ENCODE measurements at places on chromosomes 4 and X.
A peak's percentile ranks its signal among the peaks of the same experiment; 100 is the strongest.

- no peak for DNase-seq
These were observed 56.2 kb downstream of the WFS1 start for GRCh38 chr4:6325788-6326290.

DNA sequence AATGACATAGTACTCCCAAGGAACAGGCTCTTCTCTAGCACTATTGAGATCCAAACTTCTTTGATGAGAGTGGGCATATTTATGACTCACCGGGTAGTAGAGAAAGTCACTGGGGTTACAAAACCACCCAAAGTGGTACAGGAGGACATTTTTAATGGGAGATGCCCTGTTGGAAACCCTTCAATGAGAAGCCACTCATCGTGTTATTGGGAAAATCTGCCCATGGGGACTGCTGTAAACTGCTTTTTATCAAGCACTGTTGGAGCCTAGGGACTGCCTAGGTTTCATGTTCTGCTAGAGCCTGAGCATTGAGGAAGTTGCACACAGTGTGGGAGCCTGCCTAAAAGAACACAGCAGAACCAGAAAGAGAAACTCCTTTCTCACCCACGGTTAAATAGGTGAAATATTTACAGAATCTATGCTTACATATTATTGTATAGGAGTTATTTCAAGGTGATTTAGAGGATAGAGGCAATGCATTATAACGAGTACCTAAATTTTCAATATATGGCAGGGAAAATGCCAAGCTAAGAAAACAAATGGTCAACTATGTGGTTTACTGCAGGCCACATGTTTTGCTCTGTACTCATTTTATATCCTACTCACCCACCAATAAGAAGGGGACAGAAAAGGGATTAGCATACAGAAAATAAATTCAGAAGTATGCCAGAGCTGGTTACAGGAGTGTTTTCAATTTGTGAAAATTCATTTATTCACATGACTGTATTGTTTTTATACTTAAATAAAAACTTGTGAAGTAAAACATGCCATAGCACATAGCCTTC, 559.1 kb downstream of the FSTL5 start:
- DNase-seq, result no peak

- DNase-seq, result no peak
These were observed 289.2 kb downstream of the NR3C2 start for GRCh38 chr4:148152868-148153625.

- no peak for DNase-seq
These were observed 8.3 kb downstream of the NDP start for GRCh38 chrX:43964936-43965335.

DNA sequence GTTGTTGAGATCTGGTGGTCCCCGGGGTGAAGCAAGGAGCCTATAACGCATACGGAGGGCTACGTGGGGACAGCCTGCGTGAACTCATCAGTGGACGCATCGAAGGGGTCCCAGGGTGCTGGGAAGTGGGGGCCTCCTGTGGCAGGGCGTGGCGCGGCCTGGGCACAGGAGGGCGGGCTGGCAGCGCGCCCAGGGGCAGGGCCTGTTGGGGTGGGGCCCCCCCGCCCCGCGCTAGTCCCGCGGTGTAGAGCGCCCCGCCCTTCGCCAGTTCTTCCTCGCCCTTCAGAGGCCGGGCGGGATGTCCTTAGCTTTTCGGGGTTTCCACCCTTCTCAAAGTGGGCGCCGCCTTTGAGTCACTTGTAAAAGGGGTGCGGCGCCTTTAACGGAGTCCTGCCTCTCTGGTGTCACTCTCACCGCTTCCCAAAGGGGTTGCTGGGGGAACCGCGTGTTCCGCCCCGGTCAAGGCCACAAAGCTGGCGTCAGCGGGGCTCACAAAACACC, 632 bp downstream of the PLP2 start:
- peak; percentile 46 for DNase-seq

DNA sequence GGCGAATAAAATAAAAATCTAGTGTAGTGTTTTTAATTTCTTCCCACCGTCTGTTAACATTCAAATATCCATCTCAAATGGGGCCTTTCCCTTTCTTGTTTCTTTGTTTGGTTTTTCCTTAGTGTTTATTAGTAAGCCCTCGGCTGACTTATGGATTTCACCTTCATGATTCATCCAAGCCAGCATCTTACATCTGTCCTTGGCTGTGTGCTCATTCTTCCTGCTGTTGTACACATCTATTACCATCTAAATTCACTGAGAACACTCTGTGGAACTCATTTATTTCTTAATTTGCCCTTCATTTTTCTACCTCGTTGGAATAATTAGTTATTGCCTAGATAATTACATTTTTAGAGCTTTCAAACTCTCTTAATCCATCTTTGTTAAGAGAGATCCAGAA, 84.9 kb downstream of the SPCS3 start:
- no peak for DNase-seq

DNA sequence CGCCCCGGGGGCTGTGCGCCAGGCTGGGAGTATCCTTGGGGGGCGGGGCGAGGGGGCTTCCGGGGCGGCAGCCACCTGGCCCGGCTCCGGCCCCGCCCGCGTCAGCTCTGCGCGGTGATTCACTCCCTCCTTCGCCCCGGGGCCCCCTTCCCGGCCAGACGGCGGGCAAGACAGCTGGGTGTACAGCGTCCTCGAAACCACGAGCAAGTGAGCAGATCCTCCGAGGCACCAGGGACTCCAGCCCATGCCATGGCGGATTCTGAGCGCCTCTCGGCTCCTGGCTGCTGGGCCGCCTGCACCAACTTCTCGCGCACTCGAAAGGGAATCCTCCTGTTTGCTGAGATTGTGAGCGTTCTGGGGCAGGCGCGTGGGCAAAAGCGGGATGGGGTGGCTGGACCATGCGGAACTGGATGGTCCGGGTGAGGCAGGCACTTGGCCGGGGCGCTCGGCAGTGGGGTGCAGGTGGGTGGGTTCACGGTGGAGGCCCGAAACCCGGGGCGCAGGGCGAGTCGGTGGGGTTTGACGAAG, at the start of gene PLP2:
Gene PLP2, plus strand, starts transcription at position 147 of the 528 bp plus-strand sequence. Its CDS starts 103 bp downstream, at position 250.
- peak; percentile 43 for DNase-seq

DNA sequence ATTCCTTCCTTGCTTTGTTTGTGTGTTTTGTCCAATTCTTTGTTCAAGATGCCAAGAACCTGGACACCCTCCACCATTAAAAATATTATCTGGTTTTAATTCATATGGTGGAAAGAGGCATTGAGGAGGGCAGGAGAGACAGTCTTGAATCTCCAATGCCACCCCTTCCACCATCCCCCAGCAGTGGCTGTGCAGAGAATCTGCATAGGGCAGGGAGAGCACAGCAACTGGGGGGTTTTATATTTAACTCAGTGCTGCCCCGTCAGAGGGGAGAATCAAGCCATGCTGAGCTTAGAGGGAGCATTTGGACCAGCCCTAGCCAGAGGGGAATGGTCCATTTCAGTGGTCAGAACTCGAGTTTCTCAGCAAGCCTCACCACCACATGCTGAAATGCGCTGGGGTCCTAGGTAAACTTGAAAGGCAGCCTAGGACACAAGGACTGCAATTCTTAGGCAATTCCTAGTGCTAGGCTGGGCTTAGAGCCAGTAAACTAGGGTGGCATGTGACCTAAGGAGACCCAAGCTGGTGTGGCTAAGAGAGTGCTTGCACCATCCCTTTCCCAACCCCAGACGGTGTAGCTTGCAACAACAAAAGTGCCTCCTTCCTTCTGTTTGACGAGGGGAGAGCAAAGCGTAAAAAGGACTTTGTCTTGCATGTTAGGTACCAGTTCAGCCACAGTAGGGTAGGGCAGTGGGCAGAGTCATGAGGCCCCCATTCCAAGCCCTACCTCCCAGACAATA, 34.2 kb downstream of the CCDC158 start:
- no peak for DNase-seq

- DNase-seq, result peak; percentile 32
These were observed 114.0 kb upstream of the ENPEP start for GRCh38 chr4:110361921-110362320.

DNA sequence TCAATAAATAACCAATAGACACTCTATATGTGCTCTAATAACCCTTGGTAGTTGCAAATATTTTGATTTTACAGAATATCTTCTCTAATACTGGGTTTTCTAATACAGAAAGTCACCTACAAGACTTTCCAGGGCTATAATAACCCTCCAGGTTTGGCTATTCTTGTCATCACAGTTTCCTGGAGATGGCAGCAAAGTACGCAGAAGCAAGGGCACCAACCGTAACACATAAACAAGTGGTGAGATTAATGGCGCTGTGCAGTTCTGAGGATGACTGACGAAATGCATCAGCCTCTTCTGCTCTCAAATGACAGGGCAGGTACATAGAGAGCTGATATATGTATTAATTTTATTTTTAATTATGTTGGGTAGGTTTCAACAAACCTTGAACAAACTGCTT, 122.4 kb downstream of the C4orf33 start:
- peak; percentile 39 for DNase-seq

DNA sequence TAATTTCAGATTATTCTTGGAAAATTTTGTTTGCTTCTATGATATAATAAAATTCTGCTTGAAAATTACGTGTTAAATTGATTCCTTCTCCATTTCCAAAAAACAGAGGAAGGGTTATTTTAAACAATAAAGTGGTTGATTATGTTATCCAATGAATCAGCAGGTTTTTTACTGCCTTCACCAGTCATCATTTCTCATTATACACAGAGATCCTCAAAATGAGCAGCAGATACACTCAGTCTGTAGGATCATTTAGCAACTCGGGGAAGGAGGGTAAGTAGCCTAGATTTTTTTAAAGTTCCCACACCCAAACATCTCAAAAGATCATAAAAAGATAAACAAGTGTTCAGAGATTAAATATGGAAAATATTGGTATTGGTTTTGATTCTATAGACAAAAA, 6.8 kb upstream of the TMEM144 start:
- DNase-seq, result no peak

- DNase-seq, result no peak
These were observed 6.5 kb downstream of the PLCXD1 start for GRCh38 chrX:287670-288069.

GRCh38 chr4:54155936-54156335, 56.0 kb downstream of the GSX2 start:
- DNase-seq, result no peak

DNA sequence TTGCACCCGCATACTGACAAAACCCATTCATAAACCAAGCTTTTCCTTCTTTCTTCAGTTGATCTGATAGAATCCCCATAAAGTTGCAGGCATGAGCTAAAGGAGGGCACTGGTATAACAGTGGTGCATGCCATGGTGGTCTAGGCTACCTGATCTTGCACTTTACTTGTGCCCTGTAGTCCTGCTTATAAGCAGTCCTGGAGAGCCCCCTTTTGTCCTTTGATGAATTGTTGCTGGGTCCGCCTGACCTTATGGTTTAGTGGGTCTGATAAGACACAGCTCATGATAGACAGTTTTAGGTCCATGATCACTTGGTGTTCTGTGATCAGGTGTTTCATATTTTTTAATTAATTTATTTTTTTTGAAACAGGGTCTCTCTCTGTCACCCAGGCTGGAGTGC, 19.7 kb downstream of the CCDC160 start:
- no peak for DNase-seq

DNA sequence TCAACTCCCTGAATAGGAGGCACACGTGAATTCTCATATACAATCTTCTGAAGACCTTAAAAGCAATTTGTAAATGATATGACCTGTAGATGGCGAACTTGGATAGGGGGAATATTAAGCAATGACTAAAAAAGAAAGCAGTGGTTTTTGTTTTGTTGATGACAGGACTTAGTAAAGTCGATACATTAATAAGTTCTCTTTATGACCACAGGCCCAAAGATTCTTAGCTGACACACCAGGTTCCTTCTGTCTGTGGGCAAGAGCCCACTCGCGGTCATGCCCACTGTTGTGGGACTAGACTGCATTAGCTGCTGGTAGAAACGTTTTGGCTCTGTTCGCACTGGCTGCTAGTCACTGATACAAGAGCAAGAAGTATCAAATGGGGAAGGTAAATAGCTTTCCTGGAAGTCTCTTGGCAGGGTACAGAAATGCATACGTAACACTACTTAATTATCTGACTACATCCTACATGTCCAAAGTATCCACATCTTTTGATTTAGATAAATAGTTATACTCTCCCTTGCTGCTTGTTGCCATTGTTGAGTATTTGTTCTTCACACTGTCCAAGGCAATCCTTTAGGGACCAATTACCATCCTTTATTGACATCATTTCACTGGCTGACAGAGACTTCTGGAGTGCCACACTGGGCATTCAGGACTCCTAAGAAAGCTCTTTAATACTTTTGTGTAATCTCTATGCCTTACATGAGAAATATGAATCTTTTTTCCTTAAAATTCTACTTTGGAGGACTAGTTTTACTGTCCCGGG, 31.0 kb downstream of the ALPK1 start:
- DNase-seq, result peak; percentile 78

DNA sequence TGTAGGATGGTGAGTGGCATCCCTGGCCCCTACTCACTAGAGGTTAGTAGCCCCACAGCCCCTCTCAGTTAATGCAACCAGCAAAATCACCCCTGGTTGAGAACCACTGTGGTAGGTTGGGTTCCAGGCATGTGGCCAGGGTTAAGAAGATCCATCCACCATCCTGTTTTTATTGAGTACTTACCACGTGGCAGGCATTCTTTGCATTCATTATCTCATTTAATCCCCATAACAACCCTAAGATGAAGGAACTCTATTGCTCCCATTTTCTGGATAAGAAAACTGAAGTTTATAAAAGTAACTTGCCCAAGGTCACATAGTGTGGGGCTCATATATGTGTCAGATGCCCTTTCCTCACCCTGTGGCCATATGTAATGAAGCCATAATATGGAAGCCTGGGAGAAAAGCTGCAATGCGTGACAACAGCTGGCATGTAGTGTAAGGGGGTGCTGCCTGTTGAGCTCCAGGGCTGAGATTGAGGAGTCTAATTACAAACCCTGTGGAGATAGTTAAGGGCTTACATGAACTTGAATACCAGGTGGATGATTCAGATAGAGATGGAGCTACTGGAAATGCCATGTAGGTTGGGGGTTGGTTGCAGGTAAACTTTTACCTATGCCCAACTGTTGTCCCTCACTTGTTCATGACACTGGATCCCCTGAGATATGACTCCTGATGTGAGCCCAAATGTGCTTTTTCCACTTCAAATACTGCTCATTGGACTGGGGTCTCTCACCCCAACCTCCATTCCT, 100.2 kb upstream of the PGRMC2 start:
- no peak for DNase-seq

DNA sequence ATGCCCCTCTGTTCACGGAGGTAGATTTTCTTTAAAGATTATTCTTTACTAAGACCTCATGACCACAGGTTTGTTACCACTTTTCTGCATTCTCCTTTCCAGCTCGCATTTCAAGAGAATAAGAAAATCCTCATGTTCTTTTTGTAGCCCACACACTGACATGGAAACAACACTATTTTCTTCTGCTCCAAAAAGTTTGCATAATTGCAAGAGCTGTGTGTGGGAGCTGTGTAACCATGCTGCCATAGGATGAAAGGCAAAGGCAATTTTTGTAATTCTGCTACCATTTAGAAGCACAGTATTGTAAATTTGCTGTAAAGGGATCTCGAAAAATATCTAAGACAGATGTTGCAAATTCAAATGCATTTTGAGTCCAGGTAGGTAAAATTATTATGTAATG, 302.4 kb upstream of the EMCN start:
- DNase-seq, result no peak

DNA sequence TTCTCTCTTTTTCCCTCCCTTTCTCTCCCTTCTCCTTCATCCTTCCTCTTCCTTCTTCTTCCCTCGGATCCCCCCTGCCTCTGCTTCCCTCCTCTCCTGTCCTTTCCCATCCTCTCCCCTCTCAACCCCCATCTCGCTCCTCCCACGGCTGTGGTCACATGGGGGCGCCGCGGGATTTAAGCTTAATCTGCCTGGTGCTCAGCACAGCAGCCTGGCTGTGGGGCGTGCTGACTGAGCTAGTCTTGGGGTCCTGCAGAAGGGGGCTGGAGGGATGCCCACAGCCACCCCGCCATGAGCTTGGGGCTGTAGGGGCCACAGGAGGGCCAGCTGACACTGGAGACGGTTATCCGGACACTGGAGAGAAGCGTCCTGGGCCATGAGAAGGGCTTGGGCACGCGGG, 10.7 kb downstream of the SMIM10L2A start:
- DNase-seq, result no peak
